ENCODE measurements at places on chromosomes 16 and 17. TPM values are rescaled to one million over a fixed set of nuclear protein-coding genes. Genes with fewer than 3 reads are reported as not detected.
A peak's percentile ranks its signal among the peaks of the same experiment; 100 is the strongest.

Gene CDH3
- not detected for total RNA-seq

DNA sequence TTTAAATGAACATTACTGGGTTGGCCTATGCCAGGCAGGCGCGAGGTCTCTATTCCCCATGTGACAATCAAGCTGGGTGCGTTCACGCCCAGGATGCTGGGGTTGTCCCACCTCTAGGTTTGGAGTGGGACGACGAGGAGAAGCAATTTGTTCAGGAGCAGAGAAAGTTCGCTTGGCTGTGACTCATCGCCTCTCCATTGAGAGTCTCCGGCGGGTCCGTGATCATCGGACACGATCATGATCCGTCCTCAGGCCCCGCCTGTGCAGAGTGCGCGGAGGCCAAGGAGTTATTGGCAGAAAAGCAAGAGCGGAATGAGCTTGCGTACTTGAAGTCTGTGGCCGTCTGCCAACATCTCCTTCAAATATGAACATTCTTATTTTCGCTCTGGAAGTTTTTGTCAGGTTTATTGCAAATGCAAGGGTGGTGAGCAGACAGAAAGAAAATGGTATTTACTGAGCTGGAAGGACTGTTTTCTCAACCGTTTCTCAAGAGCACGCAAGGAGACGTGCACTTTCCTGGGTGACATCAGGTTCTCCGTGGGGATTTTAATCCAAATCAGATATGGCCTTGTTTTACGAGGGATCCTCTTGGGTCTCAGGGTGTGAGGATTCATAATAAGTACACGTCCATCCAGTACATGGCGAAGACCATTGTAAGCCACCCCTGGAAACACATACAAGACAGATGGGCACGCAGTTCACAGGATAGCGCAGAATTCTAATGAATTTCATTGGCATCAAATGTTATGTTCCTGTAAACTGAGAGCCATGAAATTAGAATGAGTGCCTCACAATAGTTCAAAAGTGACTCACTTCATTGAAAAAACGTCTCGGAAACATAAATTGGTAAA, 70.1 kb upstream of the CREBBP start:
- no peaks in the 10 kb centered on the region for H3K27me3 ChIP-seq
- H3K27ac ChIP-seq = peak overlapping the region; percentile 98
- no peaks in the 10 kb centered on the region for H3K36me3 ChIP-seq
- DNase-seq = peak; percentile 99

GRCh38 chr17:15454346-15454745, 13.1 kb downstream of the CDRT4 start:
- no peak for DNase-seq
- no peak overlapping the region for H3K4me3 ChIP-seq
- no peaks in the 10 kb centered on the region for H3K36me3 ChIP-seq
- H3K27ac ChIP-seq = no peak overlapping the region

GRCh38 chr16:50436271-50436670, 67.5 kb upstream of the BRD7 start:
- no peaks in the 10 kb centered on the region for H3K4me1 ChIP-seq
- H3K27ac ChIP-seq = no peak overlapping the region
- no peaks in the 10 kb centered on the region for H3K36me3 ChIP-seq

- peaks cover 7% of the 10 kb centered on the region for H3K27me3 ChIP-seq
- no peaks in the 10 kb centered on the region for H3K36me3 ChIP-seq
- H3K4me1 ChIP-seq = no peaks in the 10 kb centered on the region
These were observed 17.2 kb downstream of the TLE7 start for GRCh38 chr16:71424626-71425025.

GRCh38 chr17:57892146-57892819, 42.4 kb upstream of the MRPS23 start:
- no peaks in the 10 kb centered on the region for H3K36me3 ChIP-seq
- no peak overlapping the region for H3K4me3 ChIP-seq
- peaks cover 34% of the 10 kb centered on the region for H3K4me1 ChIP-seq
- peak overlapping the region; percentile 87 for H3K27ac ChIP-seq
- no peaks in the 10 kb centered on the region for H3K27me3 ChIP-seq

GRCh38 chr17:70021726-70022125, 53.3 kb upstream of the KCNJ16 start:
- H3K4me1 ChIP-seq = no peaks in the 10 kb centered on the region
- no peaks in the 10 kb centered on the region for H3K27me3 ChIP-seq
- no peaks in the 10 kb centered on the region for H3K36me3 ChIP-seq
- no peak overlapping the region for H3K27ac ChIP-seq

Gene RNF213
- total RNA-seq = 245 TPM

DNA sequence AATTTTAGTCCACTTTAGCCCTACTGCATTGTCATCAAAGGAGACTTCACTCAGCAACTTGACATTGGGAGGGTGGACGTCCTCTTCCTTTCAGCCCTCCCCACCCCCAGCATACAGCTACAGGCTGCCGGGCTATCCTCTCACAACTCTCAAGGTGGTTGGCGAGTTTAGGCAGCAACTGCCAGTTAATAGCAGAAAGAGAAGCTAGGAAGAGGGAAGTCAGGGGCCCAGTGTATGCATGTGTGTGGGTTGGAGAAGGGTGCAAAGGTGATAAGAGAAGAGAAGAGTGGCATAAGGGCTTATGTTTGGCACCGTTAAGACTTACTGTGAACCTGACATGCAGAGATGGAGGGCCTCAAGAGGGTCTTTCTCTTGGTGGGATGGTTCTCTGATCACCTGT, 31.8 kb downstream of the CCL4 start:
- no peak for DNase-seq
- no peaks in the 10 kb centered on the region for H3K36me3 ChIP-seq
- H3K4me3 ChIP-seq = no peak overlapping the region

Data from fibroblast of lung (primary cell).